Central memory CD4-positive, alpha-beta T cell (primary cell): ENCODE measurements at places on chromosomes 12 and 14.

- DNase-seq = no peak
Measured at GRCh38 chr12:112422531-112422930, 3.8 kb downstream of the PTPN11 start.

DNA sequence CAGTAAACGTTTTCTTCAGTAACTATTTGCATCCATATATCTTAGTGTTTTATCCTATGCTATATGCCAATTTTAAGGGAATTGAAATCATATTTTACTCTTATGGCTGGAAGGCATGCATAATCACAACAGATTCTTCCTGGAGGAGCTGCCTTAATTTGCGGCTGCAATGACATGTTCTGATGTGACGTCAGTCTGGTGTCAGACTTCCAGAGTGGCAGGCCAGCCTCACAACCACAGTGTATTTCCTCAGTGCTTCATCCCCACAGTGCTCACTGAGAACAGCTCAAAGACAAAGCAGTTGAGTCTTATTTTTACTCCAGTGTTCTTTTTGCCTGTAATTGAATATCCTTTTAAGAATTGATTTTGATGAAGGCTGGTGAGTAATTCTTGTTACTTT is 107.1 kb downstream of the PLEKHA5 start:
- no peak for DNase-seq

DNA sequence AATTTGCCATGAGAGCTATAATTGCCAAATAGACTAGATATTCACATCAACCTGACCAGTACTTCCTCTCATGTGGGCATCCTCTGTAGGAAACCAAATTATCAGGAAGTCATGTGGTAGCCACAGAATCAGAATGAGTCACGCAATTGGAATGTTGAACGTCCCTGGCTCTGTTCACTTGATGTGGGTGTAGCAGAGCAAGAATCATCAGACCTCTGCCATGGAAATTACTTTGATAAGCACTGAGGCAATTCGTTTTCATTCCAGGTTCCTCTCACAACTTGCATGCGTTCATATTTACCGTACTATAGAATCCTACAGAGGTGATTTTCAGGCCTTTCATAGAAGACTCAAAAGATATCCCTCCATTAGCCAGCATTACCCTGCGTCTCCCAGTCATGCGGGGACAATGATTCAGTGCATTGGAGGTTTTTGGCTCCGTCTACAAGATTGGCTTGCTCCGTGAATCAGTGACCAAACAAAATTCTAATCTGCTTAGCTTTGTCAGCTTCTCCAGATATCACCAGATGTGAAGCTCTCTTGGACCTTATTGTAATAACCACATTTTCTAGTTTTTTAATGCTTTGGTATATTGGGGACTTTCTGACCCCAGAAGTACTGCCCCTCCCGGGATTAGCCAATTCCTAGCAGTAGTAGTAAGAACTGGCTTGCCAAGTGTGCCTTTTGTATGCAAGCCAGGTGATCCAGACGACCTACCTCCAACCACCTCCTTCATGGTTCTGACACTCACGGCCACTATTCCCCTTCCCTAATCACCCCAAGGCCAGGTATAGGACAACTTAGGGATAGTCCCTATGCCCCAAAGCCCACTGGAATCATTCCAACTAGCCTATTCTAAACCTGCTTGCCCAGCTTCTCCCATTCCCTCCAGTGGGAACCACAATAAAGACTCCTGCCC is 133.4 kb downstream of the KICS2 start:
- DNase-seq = no peak

DNA sequence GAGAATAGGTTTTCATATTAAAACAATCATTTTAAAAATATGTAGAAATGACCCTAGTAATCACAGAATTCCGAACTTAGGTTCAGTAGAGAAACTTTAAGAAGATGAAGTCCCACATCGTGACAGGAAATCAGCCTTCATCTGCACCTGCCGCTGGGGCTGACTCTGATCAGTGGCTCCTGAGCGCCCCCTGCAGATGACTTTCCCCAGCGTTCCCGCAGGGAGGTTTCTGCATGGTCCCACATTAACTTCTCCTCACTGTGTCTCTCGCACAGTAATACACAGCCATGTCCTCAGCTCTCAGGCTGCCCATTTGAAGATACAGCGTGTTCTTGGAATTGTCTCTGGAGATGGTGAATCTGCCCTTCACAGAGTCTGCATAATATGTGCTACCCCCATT is 1131.1 kb downstream of the TMEM121 start:
- DNase-seq = peak; percentile 35

DNA sequence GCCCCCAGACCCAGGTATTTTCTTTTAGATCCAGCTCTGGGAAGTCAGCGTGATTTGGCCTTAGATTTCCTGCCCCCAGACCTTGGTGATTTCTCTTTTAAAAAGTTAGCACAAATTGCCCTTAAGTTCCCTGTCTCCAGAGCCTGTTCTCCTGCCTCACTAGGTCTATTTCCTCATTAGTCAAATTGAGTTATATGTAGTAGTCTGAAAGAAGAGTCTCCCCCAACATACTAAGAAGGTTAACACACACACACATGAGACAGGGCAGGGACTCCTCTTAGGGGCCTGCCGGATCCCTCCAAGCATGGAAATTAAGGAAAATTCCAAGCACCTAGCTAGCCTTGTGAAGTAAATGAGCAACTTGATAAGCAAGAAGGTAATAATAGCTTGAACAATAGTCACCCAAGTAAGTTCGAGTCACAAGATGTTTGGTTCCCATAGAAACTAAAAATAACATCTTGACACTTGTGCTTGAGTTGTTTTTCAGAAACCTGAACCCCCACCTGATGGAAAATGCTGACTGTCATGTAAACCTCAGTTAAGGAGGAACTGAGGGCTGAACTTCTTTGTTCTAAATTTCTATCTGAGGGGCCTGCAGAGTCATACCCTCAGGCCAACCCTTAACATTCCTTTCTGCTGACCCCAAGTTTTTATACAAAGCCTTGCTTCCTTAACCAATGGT is 51.6 kb downstream of the CAND1 start:
- DNase-seq = no peak

DNA sequence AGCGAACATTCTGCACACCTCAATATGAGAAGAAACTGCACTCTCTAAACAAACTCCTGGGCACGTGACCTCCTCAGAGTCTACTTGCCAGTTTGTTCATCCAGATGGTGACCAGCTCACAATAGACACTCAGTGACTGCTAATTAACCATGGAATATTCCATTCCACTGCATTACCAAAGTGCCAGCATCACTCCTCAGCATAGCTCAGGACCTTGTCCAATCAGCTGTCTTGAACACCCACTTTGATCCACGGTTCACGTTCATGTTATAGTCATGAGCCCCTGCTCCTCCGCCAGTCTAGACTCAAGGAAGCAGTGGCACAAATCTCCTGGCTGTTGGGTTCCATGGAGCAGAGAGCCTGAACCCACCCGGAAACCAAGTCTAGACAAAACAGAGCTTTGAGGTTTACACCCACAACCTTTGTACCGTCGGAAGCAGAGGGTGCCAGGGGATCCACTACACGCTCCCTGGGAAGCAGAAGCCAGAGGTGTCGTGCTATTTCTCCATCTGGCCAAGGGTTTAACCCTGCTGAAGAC is 285.3 kb downstream of the ZFP36L1 start:
- DNase-seq = peak; percentile 76
